ENCODE measurements at places on chromosomes 12 and 14.
A peak's percentile ranks its signal among the peaks of the same experiment; 100 is the strongest.

- DNase-seq, result no peak
Measured at GRCh38 chr14:96031691-96032090, 7.5 kb upstream of the C14orf132 start.

GRCh38 chr12:48813465-48814261 lies 4.6 kb upstream of the CACNB3 start:
- no peak for DNase-seq

GRCh38 chr12:54033106-54033979 lies 493 bp downstream of the HOXC5 start:
- DNase-seq, result no peak

DNA sequence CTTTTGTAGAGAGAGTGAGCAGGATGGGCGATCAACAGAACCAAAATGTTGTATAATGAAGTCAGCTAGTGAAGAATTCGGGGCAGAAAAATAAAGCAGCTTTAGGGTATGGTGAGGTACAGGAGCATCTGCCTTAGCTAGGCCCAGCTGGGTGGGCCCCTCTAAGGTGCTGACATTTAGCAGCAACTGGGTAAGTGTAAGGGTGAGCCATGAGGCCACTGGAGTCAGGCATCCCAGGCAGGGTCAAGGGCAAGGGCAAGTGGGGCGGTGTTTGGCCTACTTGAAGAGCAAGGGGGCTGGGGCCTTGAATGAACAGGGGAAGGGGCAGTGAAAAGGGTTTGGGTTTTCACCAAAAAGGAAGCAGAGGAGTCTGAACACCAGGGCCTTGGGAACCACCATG lies 583.6 kb downstream of the BCL11B start:
- DNase-seq, result no peak

DNA sequence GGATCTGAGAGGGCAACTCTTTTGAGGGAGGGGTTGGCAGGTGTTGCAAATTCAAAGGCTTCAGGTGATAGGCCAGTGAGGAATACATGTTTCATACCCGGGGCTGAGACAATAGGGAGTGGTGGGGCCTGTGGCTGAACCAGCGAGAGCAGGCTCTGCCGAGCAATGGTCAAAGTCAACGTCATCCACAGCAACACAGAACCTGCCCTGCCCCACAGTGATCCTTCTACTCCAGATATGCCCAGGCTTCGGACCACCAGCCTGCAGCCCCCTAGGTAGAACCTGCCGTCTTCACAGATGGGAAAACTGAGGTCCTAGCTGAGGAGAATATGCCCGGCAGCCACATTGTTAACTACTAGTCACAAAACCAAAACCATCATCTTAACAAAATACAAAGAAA lies 4.1 kb downstream of the SERPINA1 start:
- no peak for DNase-seq

DNA sequence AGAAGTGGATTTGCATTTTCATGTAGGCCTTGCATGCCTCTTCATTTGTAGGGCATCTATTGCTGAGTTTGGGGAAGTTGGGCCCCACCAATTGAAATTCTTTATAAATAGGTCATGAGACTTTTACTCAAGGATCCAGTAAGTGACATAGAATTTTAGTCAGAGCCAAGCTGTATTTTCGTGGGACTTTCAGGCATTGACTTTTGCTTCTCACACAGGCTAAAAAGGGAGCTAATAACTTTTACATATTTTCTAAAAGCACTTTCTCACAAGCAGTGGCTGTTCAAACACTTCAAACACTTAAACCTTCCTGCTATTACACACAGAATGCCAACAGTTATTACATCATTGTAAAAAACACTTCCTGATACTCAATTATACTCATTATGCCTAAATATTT lies 260.5 kb downstream of the MSRB3 start:
- DNase-seq, result no peak

DNA sequence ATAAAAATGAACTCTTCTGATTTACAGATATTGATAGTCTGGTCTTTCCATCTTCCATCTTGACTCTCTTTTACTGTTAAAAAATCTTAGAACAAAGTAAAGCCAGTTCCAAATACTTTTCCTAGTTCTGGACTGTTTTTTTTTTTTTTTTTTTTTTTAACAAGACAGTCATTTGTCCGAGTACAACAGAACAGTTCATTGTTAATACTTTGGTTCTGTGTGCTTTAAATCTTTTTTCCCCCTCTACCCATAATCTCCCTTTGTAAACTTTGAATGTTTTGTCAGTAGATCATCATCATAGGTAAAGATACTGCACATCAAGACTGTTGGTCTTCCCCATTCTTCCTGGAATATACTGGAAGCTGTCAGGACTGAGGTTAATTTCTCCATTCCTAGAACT lies 38.0 kb downstream of the ADIPOR2 start:
- DNase-seq, result no peak

DNA sequence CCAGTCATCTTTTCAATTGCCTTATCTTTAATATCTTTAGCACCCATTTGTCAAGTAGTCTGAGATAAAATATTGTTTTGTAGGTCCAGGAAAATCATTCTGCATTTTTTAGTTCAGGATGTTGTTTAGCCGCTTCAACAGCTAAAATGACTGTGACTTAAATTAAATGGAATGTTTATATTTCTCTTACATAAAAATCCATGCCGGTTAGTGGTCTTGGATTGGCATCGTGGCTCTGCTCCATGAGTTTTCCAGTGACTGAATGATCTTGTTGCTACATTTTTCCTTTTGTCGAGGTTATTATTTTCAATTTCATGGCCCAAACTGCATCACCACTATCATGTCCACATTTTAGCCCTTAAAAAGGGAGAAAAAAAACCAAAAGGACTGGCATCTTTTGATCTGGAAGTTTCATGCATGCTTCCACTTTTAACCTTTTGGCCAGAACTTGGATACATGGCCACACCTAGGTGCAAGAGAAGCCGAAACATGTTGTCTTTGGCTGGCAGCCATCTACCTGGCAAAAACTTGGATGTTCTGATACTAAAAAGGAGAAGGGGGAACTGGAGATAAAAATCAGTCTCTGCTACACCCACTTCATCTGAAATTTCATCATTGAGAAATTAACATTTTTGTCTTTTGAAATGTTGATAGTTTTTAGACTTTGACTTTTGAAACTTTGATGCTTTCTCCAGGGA lies 142.4 kb downstream of the OTOGL start:
- peak; percentile 36 for DNase-seq

- DNase-seq, result no peak
Measured at GRCh38 chr12:54418441-54419087, 502 bp downstream of the ITGA5 start.

DNA sequence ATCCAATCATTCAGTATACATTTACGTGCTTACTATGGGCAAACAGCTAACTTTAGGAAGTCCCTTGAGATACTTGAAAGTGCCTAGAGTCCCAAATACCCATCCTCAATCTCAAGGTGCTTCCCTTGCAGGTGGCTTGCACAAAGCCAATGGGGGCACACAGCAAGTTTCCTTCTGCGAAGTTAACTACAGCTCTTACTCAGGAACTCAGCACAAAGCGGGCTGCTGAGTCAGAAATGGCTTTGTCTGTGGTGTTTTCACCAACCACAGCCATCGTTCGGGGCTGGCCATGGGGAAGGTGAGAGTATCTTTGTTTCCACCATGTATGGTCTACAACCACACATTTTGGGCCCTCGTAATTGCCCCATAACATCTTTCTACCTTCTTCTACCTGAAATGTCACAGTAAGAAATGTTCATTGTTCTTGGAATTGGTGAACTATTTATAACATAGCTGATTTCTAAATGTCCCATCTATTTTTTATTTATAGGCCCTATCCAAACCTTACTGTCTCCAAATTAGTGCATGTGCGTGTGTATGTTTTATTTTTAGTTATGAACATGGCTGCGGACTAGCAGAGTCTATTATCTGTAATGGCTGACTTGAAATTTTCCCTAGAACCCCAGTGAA lies 13.9 kb downstream of the MFAP5 start:
- no peak for DNase-seq

DNA sequence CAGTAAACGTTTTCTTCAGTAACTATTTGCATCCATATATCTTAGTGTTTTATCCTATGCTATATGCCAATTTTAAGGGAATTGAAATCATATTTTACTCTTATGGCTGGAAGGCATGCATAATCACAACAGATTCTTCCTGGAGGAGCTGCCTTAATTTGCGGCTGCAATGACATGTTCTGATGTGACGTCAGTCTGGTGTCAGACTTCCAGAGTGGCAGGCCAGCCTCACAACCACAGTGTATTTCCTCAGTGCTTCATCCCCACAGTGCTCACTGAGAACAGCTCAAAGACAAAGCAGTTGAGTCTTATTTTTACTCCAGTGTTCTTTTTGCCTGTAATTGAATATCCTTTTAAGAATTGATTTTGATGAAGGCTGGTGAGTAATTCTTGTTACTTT lies 107.1 kb downstream of the PLEKHA5 start:
- DNase-seq, result peak; percentile 92

- no peak for DNase-seq
Measured at GRCh38 chr14:69819607-69820006, 22.6 kb upstream of the SLC10A1 start.

- no peak for DNase-seq
Measured at GRCh38 chr14:59627011-59627520, 50.5 kb upstream of the CCDC175 start.

DNA sequence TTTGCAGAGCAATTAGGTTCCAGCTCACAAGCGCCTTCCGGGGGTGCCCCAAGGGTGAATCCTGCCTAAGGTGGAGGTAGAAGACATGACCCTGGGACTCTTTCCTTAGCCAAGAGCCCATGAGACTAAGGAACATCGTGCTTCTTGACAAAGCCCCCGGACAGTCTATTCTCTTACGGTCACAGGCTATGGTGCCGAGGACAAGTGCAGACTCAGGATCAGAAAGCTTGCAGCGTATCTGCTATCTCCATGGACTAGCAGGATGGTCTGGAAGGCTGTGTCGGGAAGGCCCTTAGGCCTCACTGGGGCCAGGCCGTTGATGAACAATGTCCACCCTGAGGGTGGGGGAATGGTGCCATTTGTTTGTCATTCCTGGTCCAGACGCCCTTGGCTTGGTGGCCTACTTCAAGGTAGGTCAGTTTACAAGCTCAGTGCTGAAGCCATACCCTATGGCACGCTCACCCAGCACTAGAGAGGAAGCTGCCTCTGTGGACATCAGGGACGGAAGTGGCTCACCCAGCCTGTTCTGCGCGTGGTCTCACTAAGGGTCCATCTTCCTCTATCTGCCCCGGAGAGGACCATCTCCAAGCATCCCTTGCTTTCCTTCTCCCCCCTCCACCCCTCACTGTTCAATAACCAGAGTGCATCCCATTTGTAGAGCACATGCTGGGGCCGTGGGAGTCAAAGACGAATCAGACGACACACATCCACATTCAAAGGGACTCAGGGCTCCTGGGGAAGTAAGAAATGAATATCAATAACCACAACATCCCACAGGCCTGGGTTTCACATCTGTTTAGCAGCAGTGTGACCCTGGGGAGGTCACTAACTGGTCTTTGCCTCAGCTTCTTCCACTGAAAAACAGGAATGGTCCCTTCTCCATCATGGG lies 45.0 kb upstream of the IQSEC3 start:
- DNase-seq, result no peak

DNA sequence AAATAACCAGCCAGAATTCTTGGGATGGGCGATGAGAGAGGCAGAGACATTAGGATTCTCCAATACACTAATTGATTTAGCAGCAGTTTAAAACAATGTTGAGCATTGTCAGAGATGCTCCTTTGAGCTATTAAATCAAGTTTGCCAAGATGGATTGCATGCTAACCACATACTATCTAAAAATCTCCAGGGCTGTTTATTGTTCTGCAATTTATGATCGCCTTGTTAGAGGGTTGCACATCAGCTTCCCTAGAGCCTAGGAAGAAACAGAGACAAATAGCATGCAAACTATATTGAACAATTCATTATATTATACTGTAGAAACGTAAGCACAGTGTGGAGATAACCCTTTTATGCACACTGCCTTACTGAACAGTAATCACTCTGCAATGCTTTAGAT lies 599.9 kb downstream of the SOX5 start:
- no peak for DNase-seq

GRCh38 chr12:57446292-57446960 lies 8.7 kb upstream of the INHBE start:
- DNase-seq, result no peak

- DNase-seq, result peak; percentile 16
Measured at GRCh38 chr12:88036353-88036965, 7.3 kb upstream of the C12orf50 start.

DNA sequence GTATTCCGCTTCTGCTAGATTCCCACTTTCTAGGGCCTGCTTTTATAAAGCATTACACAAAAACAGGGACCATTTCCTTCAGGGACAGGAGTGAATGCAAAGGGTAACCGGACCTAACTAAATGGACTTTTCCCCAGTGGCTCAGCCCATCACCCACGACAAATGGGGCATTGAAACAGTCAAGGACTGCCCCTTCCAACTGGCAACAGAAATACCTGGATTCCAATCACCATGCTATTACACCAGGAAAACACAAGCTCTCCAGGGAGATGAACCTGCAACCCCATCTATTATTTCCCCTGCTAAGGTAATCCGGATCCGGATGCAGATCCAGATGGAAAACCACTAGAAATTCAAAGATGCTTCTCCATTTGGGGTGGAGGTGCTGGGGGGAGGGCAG lies 1.0 kb downstream of the MPHOSPH9 start:
- no peak for DNase-seq

DNA sequence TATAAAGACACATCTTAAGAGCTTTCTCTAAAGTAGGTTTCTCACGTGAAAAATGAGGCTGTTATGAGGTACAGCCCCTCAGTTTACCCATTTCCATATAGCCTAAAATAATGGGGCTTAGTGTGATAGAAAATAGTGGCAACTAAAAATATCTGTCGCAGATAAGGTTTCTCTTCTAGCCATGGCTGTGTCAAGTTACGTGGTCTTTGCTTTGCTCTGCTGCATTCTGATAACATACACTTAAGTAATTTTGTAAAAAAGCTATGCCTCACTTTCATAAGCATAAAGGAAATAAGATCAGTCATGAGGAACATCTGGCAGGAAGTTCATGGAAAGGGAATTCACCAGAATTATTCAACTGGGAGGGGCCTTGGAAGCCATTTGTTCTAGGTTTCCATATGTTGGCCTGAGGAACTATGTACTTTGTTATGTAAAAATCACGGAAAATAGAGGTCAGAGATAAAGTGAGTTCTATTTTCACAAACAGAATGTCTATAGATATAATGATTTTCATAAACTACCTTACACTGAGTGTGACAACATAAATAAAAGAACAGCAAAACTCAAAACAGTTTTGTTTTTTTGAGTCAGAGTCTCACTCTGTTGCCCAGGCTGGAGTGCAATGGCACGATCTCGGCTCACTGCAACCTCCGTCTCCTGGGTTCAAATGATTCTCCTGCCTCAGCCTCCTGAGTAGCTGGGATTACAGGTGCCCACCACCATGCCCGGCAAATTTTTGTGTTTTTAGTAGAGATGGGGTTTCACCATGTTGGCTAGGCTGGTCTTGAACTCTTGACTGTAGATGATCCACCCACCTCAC lies 195.6 kb upstream of the KRR1 start:
- DNase-seq, result peak; percentile 68

DNA sequence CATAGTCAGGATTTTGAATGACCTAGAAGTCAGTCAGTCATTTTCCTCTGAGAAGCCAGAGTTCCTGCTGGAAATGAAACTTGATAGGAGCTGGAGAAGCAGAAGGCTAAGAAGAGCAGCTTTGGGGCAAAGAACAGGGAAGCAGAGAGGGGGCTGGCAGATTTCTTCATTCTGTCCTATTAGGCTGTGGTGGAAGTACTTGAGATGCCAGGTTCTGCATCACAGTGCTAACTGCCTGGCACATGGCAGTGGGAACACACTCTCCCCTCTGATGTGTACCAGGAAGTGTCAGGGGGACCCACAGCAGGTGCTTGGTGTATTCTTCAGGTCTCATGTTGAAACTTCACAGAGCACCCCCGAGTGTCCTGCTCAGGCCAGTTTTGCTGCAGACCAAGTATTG lies 61.0 kb downstream of the SUSD6 start:
- no peak for DNase-seq

- no peak for DNase-seq
Measured at GRCh38 chr12:25065035-25065434, 116.1 kb upstream of the BCAT1 start.
